ENCODE measurements at places on chromosomes 13 and 19.

DNA sequence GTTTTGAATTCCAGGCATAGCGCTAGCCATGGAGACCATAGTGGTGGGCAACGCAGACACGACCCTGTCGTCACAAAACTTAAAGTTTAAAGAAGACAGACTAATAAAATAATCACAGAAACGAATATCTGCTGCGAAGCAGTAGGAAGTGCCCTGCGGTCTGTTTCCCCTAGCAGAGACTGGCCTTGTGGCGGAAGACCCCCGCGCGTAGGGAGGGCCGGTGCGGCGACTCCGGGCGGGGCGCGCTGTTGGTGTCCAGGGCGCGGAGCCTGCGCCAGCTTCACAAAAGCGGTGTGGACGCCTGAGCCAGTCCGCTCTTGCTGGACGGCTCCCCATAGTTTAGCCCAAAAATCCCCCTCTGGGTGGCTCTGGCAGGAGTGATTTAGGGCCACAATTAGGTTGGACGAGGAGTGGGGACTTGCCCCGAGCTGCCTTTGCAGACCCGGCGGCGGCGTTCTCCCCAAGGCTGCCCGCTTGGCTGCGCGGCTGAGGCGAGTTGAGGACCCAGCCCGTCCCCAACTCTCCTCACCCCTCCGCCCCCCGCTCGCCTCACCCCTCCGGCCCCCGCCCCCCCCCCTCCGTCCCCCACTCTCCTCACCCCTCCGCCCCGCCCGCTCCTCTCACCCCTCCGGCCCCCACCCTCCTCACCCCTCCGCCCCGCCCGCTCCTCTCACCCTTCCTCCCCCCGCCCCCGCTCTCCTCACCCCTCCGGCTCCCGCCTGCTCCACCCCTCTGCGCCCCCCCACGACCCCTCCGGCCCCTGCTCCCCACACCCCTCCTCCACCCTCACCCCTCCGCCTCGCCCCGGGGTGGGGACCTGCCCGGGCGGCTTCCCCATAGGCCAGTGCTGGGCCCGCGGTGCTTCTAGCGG is 14.2 kb upstream of the LATS2 start:
- peaks cover 15% of the 10 kb centered on the region for H3K27me3 ChIP-seq
- H3K36me3 ChIP-seq = peaks cover 5% of the 10 kb centered on the region
- peaks cover 21% of the 10 kb centered on the region for H3K4me1 ChIP-seq
- peak overlapping the region; percentile 78 for H3K4me3 ChIP-seq
- peak overlapping the region; percentile 93 for H3K27ac ChIP-seq

DNA sequence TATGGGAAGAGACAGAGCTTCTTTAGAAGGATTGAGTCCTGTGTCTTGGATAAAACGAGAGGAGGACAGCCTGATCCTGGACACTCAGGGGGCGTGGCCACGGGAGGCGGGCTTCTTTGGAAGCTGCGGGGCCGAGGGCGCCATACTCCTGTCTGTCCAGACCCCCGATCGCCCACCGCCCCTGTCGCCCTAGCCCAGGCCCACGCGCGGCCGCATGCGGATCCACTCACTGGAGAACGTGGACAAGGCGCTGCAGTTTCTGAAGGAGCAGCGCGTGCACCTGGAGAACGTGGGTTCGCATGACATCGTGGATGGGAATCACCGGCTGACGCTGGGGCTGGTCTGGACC is 23.1 kb downstream of the SPTBN4 start:
- peaks cover 7% of the 10 kb centered on the region for H3K36me3 ChIP-seq
- no peak overlapping the region for H3K4me3 ChIP-seq
- H3K27me3 ChIP-seq = peaks cover 48% of the 10 kb centered on the region
- no peak overlapping the region for H3K27ac ChIP-seq
- peaks cover 7% of the 10 kb centered on the region for H3K4me1 ChIP-seq

GRCh38 chr19:44878120-44878865 is 12.8 kb upstream of the TOMM40 start:
- no peak overlapping the region for H3K4me3 ChIP-seq
- H3K27me3 ChIP-seq = peaks cover 37% of the 10 kb centered on the region
- DNase-seq = no peak
- peaks cover 11% of the 10 kb centered on the region for H3K4me1 ChIP-seq

- H3K4me1 ChIP-seq = no peaks in the 10 kb centered on the region
- DNase-seq = no peak
- H3K27me3 ChIP-seq = no peaks in the 10 kb centered on the region
- H3K4me3 ChIP-seq = no peak overlapping the region
- no peak overlapping the region for H3K27ac ChIP-seq
These were observed 96.3 kb upstream of the SLC15A1 start for GRCh38 chr13:98848746-98849145.

GRCh38 chr13:51823863-51824262 is 19.9 kb upstream of the DHRS12 start:
- no peak for DNase-seq
- H3K4me3 ChIP-seq = peak overlapping the region; percentile 58
- H3K27me3 ChIP-seq = no peaks in the 10 kb centered on the region
- H3K4me1 ChIP-seq = peaks cover 75% of the 10 kb centered on the region
- peaks cover 4% of the 10 kb centered on the region for H3K36me3 ChIP-seq
- peak overlapping the region; percentile 92 for H3K27ac ChIP-seq

- H3K36me3 ChIP-seq = peaks cover 14% of the 10 kb centered on the region
- H3K27ac ChIP-seq = no peak overlapping the region
- H3K4me3 ChIP-seq = no peak overlapping the region
- DNase-seq = peak; percentile 87
- H3K4me1 ChIP-seq = peaks cover 2% of the 10 kb centered on the region
These were observed 23.5 kb downstream of the POU2F2 start for GRCh38 chr19:42108527-42109389.

- peaks cover 6% of the 10 kb centered on the region for H3K36me3 ChIP-seq
- H3K4me1 ChIP-seq = no peaks in the 10 kb centered on the region
- no peak overlapping the region for H3K27ac ChIP-seq
- no peak overlapping the region for H3K4me3 ChIP-seq
These were observed 7.5 kb upstream of the ZNF440 start for GRCh38 chr19:11806354-11807098.

DNA sequence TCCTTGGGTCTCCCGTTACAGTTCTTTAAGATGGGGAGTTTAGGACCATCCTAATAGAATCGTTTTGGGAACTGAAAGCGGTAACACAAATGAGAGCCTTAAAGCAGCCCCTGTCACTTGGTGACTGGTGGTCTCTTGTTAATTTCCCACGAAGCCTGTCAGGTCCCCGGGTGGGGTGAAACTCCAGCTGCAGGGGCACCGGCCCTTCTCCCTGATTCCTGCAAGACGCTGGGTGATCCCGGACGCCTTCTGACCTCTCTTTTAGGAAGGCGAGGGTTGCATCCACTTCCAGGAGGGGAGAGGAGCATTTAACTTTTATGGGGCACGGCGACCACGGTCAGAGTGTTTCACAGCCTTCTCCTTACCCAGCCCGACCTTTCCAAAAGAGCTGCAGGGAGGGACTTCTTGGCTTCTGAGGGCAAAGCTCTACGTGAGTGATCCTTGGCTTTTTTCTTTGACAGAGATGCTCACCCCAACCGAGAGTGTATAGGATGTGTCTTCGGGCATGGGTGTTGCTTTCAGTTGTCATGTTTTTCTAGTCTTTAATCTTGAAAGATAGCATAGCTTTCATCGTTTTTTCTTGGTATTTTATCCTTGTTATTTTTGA is 688 bp downstream of the ZNF225 start:
- no peak for DNase-seq
- peak overlapping the region; percentile 93 for H3K4me3 ChIP-seq
- H3K36me3 ChIP-seq = peaks cover 20% of the 10 kb centered on the region

GRCh38 chr19:35030257-35031071 is at the start of gene SCN1B:
TSS of gene SCN1B (plus strand) at chr19:35030470. CDS start at chr19:35030821, 351 bp downstream.
- DNase-seq = peak; percentile 35
- peak within 1 kb of the TSS; percentile 0 for H3K27ac ChIP-seq
- peaks cover 6% of the 10 kb centered on the region for H3K27me3 ChIP-seq
- H3K36me3 ChIP-seq = peaks cover 23% of the 10 kb centered on the region

Data from effector memory CD8-positive, alpha-beta T cell (primary cell).